Uterus (tissue), 4 donors: ENCODE measurements at places on chromosomes 16 and 17. TPM values are rescaled to one million over a fixed set of nuclear protein-coding genes. Genes with fewer than 3 reads are reported as not detected.

The KRTAP4-9 gene
- not detected for total RNA-seq

The GGT6 gene
- 0.21 TPM for total RNA-seq

The SLC38A8 gene
- not detected for total RNA-seq

DNA sequence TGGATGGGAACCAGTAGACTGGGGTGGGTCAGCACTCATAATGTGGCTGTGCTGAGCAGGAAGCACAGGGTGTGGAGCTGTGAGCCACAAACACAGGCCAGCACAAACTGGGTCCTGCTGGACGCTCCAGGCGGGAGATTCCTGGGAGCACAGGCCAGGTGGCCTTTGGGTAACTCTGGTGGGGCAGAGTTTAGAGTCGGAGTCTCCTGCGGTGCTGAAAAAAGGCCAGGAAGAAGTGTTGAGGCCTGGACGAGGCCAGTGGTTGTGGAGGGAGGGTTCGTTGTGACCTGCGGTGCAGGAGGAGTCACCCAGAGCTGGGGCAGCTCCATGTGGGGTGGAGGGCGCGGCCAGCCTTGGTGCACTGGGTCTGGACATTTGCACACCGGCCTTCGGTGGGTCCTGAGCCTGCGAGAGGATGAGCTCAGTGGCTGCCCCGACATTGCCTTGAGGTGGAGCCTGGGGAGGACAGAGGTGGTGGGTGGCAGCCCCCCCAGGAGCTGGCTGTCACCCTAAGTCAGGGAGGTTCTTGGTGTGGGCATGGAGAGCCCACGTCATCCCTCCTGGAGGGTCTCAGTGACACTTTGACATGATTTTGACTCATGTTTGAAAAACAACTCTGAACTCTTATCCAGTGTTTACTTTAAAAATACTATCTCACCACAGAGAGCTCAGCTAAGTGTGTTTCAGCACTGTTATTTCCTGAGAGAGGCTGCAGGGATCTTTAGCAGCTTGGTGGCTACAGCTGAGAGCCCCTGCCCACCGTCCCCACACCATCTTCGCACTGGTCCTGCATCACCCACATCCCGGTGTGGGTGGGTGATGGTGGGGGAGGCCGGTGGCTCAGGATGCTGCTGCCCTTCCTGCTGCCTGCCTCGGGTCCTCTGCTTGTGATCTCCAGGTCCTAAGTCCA is 98.7 kb downstream of the NPIPB11 start:
- DNase-seq: no peak

The CCL8 gene
- 0.70 TPM for total RNA-seq

DNA sequence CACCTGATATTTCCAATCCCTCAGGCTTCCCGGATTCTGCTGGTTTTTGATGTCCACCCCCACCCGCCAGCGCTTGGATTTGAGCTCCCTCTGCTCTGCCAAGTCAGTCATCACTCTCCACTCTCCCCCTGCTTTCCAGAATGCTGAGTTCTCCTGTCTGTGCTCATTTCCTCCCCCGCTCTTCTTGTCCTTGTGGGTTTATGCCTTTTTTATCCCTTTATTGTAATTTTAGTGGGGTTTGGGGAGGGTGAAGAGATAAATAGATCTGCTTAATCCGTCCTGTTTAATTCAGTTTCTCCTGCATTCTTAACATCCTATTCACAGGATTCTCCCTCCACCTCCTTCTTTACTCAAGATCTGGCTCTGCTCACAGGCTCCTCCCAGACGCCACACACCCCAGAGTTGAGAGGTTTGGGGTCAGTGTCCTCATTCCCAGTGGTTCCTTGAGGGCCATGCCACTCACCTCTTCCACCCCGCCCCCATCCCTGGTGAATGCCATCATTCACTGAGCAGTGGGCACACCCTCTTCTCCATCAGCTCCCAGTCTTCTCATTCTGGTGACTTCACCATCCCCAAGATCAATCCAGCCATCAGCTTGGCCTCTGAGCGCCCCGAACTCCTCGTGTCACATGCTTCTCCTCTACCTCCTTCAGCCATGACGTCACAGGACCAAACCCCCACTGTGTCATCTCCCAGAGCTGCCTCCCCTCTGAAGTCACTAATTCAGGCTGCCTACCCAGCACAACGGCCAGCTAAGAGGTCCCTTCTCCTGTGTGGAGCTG is 15.1 kb upstream of the GUCY2D start:
- DNase-seq: peak; percentile 80

DNA sequence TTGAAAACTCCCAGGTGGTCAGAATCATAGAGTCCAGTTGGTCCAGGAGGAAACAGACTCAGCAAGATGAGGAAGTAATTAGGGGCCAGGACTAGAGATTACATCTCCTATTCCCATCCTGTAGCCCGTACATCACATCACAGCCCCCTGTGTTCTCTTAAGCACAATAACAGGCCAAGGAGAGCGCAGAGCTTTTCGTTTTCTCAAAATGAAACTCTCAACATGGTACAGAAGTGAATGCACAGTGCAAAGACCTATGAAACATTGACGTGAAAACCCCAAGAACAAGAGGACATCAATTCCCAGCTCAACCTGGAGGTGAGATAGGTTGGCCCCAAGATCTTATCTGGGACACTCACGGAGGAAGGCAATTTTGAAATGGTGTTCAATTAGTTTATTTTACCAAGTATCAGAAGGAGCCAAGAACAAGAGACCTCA is 9.0 kb downstream of the PIK3R5 start:
- DNase-seq: no peak
